ENCODE measurements at places on chromosomes 13 and 19.
A peak's percentile ranks its signal among the peaks of the same experiment; 100 is the strongest.

DNA sequence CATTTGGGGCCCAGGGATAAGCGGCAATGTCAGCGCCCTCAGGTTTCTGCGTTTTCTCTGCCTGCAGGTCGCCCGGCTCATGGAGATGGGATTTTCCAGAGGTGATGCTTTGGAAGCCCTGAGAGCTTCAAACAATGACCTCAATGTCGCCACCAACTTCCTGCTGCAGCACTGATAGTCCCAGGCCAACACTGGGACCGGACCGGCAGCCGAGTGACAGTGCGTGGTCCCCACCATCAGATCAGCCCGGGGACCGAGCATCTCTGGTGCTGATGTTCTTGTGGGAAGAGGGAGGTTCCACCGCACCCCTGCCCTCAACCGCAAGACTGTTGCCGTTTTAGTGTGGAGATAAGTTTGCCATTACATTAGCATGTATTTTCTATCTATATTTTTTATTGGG is 78.0 kb upstream of the GPR183 start:
- DNase-seq = no peak

DNA sequence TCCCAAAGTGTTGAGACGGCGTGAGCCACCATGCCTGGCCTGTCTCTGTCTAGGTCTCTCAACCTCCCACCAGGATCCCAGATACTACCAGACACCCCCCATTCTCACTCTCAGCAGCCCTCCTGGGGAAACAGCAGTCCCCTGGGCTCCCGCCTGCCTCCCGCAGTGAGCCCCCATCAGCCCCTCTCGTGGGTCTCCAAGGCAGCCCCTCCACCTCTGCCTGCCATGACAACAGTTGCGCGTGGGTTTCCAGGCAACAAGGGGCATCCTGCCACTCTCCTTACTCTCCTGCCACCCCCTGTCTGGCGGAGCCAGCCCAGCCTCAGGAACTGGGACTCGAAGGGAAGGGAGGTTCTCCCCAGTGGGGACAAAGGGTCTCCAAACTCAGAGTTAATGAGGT is 5.2 kb downstream of the LRRC4B start:
- DNase-seq = no peak

GRCh38 chr13:80259159-80259558 is 81.8 kb downstream of the SPRY2 start:
- DNase-seq = no peak

DNA sequence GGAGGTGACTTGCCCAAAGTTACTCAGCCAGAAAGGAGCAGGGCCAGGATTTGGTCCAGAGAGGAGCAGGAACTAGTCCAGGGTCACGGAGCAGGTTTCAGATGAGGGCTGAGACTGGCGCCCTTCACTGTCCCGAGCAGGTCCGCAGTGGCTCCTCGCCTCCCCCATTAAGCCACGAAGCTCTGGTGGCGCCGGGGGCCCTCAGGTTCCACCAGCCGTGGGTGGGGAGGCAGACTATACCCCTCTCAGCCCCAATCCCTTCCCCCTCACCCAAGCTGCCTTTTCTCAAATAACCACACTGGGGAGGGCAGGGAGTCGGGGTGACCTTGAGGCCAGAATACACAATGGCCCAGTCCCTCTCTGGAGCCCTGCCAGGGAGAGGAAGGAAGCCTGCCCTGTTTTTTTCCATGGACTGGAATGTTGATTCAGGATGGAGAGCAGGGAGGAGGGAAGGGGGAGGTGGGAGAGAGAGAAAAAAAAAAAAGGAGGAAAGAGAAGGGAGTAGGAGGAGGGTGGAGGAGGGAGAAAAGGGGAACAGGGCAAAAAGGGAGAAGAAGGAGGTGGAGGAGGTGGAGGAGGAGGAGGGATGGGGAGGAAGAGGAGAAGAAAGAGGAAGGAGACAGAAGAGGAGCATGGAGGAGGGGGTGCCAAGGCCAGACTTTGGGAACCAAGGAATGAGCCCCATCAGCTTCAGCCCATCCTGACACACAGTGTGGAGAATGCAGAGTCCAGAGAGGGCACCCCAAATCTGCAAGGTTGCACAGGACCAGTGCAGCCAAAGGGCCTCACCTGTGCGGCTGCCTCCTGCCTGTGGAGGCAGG is 19.7 kb downstream of the CEACAM16 start:
- peak; percentile 49 for DNase-seq

DNA sequence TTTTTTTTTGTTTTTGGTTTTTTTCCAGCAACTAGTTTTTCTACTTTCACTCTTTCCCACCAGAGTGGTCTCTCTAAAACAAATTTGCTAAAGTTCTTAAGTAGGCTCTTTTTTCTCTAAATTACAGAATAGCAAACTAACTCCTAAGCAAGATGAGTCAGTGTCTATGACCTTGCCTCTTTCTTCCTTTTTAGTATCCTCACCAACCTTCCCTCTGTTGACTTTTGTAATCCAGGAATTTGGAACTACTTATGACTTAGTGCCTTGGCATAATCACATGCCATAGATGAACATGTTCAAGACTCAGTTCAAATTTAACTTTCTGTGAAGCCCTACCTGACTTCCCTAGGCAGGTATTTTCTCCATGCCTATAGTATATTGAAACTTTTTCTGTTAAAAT is 32.3 kb upstream of the AKAP11 start:
- no peak for DNase-seq

- no peak for DNase-seq
Measured at GRCh38 chr13:95604556-95604915, 40.0 kb downstream of the DZIP1 start.

DNA sequence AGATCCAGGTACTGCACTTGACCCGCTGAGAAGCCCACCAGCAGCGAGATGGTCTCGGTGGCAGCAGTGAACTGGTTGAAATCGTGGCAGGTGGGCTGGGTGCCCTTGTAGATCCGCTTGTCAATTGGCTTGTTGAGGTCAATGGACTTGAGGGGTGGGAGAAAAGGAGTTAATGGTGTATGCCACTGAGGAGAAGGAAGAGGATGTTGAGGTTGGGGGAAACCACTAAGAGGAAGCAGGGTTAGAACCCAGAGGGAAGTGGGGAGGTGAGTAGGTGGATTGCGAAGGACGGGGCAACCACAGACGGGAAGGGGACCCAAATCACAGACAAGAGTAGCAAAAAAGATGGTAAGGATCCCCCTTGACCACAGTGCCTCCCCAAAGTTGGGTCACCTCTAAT is 1.7 kb downstream of the DMWD start:
- no peak for DNase-seq

DNA sequence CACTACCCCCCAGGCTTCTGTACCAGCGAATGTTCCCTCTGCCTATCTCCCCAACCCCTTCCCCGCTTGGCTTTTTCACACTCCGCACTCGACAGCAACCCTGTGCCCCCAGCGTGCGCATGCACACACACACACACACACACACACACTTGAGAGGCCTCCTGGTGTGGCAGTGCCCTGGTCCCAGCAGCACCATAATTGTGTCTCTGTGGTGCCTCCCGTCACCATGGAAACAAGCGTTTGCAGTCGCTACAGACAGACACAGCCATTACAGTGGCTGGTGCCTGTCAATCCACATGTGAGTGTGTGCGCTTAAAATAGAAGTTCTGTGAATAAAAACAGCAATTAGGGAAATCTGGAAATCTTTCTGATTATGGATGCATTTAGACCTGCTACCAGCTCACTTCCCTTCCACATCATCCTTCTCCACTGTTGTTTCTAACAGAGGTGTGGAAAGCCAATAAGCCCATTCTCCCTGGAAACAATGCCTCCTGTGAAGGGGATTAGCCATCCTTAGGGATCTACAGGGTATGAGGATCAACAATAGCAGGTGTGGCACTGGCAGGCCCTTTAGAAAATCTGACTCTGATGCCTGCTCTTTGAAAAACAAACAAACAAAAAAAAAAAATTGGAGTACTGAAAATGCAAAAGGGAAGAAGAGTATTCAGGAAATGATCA is 146.3 kb downstream of the DCLK1 start:
- no peak for DNase-seq

GRCh38 chr19:29517412-29517811 is 8.4 kb upstream of the VSTM2B start:
- no peak for DNase-seq

DNA sequence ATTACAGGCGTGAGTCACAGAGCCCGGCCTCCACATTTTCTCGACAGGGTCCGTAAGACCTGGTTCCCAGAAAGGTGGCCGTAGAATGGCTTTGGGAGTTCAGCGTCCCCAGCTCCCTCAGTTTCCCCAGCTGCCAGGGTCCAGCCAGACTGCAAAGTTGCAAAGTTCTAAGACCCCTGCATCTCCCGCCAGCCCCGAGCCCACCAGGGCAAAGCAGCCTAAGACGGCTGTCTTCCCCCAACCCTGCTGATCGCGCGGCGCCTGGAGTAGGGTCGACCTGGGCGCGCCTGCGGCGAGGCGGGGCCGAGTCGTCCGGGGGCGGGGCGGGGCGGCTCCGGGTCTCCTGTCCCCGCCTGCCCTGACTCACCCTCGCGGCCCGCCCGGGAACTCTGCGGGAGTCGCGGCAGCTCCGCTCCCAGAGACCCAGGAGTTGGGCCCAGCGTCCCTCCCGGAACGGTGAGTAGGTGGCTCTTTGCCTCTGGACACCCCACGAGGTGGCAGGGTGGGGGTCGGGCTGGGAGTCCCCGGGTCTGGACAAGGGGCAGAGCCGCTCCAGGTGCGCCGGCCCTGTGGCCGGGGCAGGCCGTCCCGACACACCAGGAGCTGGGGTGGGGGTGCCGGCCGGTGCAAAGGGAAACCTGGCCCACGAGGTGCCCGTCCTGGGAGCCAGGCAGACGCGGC is at the start of gene LRRC8E:
Gene LRRC8E (plus strand): TSS at position 366 of the 681 bp plus-strand sequence. CDS start 7,094 bp downstream, outside the sequence.
- peak; percentile 23 for DNase-seq

GRCh38 chr19:10861103-10861651 is 10.2 kb upstream of the CARM1 start:
- DNase-seq = no peak

DNA sequence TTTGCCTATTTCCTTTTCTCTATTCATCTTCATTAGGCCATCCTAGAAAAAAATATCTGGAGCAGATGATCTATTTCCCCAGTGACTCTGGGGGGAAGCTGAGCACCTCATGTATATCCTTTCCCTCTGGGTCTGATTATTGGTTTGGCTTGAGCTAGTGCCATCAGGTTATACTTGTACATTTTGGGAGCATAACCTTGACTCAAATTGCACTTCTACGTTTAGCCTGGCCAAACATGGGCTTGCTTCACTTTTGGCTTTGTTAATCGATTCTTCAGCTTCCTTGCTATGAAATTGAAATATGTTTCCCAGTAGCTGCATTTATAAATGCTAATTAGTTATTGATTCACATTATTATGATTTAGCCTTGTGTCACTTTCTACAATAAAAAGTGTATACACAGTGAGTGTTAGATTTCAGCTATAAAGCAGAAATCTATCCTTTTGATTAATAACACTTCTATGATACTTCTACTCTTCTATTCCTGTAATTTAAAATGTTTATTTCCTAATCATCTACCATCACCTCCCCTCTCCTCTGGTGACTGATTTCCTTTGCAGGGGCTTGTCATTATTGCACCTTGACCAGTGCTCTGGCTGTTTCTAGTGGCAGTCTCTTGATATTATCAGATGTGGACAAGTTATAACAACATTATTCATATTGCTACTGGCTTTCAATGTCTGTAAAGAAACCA is 37.3 kb downstream of the TNFSF11 start:
- no peak for DNase-seq

GRCh38 chr19:36573895-36574720 is 1.0 kb upstream of the ZNF529 start:
- DNase-seq = peak; percentile 4

- DNase-seq = no peak
Measured at GRCh38 chr19:35991731-35992450, 3.1 kb upstream of the SDHAF1 start.

- no peak for DNase-seq
Measured at GRCh38 chr19:51458899-51459505, 748 bp upstream of the SIGLEC8 start.

GRCh38 chr19:45123440-45123850 is 30.5 kb downstream of the PPP1R37 start:
- DNase-seq = no peak

DNA sequence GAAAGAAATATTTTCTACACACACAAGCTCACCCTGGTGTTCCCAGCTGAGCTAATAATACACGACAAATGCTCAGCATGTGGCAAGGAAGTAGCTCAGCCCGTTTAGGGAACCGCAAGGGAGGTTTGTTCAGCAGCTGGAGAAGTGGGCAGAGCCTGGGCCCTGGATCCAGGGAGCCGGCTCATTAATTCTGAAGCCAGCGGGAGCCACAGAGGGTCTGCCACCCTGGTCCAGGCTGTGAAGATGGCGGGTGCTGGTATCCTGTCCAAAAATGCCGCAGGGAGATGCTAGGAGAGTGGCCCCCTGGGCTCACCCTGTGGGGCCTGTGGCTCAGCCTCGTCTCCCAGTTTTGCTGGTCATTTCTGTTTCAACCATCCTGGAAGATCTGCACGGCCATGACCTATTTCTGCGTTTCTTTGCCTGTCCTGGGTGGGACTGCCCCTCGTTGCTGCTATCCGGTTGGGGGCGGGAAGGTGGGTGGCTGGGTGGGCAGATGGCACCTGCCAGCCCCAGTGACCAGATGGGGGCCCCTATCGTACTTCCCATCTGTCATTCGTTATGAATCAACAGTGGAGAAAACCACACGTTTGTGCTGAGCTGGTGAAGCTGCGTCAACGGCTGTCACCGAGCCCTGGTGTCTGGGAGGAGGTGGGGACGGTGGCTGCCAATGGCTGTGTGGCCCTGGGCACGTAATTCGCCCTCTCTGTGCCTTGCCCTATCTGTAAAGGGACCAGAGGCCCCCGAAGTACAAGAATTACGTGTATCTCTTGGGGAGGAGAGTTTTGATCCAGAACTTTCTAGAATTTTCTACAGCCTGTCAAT is 2.7 kb upstream of the GNA15 start:
- no peak for DNase-seq

GRCh38 chr13:103066781-103067345 is 646 bp upstream of the SLC10A2 start:
- DNase-seq = no peak

- no peak for DNase-seq
Measured at GRCh38 chr13:48712141-48712540, 58.4 kb downstream of the CYSLTR2 start.

All from muscle of back (tissue), 13 donors.